CD4-positive, alpha-beta T cell treated with Interleukin-12 subunit alpha and Interleukin-12 subunit beta, for 1 hour (primary cell): ENCODE measurements at places on chromosomes 13 and 19.

DNA sequence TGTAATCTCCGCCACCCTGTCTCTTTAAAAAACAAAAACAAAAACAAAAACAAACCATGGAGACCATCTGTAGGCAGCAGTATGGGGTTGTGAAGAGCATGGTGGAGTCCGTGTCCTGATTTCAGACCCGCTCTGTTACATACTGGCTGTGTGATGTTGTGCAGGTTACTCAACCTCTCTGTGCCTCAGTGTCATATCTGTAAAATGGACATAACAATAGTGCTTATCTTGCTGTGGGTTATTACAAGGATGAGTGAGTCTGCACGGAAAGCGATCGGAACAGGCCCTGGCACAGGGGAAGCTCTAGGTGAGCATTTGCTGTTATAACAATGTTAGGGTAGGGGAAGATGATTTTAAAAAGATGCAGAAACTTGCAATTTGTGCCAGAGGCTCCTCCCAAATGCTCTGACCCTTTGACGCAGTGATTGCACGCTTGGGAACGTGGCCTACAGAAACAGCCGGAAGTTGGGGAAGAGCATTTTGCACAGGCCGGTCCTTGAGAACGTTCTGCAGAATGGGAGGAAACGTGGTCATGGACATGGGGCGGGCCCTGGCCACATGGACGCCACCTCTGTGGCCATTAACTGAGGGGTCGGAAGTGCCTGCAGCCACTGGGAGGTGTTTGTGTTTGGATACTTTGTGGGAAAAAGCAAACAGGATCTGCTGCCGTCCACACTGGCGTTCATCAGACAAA is 15.7 kb upstream of the SELENOW start:
- DNase-seq: no peak

- no peak for DNase-seq
Measured at GRCh38 chr13:83794583-83794982, 87.7 kb downstream of the SLITRK1 start.

- no peak for DNase-seq
Measured at GRCh38 chr13:23617551-23618024, 47.4 kb downstream of the TNFRSF19 start.

DNA sequence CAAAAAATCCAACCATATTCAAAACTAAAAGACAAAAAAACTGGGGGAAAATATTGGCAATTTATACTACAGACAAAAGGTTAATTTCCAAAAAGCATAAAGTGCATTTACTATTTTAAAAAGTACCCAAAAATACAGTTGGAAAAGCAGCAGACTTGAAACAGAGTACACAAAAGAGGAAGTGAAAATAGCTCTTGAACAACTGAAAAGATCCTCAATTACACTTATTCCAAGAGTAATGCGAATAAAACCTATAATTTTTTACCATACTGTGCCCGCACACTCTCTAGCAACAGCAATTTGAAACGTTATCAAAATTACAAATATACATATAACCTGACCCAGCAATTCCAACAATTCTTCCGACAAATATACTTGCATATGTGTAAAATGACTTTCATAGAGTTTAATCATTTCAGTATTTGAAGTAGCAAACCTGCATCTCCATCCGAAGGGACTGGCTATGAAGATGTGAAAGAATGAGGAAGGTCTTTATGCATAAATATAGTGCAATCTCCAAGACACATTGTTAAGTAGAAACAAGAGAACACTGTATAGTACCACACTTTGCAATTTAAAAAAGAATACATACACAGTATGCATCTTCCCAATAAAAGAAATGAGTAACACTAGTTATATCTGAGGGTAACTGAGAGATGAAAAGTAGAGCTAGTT is 25.4 kb downstream of the ALG5 start:
- DNase-seq: no peak

DNA sequence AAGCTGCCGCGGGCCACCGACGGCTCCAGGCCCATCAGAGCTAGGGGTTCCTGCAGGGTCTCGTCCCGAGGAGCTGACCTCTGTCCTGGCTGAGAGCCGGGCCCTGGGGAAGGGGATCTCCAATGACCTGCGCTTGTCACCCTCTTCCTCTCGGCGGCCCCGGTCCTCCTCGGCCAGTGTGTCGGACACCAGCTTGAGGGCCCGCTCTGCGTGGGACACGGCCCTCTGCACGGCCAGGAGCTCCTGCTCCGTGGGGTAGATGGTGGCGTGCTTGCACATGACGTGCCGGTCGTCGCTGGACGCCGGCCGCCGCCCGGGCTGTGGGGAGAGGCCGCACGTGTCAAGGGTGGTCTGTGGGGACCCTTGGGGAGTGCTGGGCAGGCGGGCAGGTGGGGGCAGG is 32.7 kb upstream of the MATK start:
- DNase-seq: no peak

- DNase-seq: peak; percentile 27
Measured at GRCh38 chr19:44694184-44694579, 4.8 kb upstream of the CEACAM16 start.

DNA sequence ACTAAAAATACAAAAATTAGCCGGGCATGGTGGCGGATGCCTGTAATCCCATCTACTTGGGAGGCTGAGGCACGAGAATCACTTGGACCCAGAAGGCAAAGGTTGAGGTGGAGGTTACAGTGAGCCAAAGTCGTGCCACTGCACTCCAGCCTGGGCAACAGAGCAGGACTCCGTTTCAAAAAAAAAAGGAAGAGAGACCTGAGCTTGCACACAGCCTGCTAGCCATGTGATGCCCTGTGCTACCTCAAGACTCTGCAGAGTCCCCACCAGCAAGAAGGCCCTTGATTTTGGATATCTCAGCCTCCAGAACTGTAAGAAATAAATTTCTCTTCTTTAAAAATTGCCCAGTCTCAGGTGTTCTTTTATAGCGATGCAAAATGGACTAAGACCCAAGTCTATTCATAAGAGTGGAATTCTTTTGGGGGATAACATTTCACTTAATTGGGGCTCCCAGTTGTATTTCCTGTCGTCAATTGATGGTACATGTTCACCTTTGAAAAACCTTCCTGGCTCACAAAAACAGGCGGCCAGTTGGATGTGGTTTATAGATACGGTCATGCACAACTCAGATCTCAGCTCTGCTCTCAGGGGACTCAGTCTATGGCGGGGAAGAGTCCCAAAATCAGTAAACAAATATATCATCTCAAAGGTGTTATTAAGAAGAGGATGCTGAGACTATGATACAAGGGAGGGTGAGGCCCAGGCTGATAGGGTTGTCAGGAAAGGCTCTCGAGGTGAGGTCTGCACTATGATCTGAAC is 2.4 kb upstream of the CHERP start:
- DNase-seq: no peak

GRCh38 chr19:15466851-15467733 is 2.7 kb upstream of the RASAL3 start:
- peak; percentile 75 for DNase-seq

DNA sequence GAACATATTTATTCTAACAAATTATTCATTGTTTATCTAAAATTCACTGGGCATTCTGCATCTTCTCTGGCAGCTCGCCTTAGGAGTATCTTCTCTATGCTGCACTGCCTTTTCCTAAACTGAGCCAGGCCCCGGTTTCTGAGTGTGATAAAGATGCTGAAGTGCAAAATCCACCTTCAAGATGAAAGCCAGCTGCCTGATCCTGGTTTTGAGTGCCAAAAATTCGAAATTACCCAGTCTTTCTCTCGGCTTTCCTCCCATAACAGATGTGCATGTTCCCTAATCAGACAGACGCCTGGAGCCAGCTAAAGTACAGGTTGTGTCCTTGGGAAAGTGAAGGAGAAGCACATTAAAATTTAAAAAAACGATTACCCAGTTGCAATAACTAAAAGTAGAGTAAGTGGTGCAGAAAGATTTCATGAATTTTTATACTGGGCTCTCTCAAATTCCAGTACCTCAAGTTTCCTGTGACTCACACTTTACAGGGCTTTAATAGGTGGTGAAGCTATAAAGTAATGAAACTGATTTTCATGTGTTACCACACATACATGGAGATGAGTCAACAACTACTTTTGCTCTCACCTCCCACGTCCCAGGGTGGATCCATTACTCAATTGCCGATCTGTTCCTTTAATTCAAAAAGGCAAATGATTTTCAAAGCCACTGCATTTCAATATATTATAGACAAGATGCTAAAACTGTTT is 65.0 kb upstream of the GTF2F2 start:
- no peak for DNase-seq

- DNase-seq: no peak
Measured at GRCh38 chr13:38543561-38543960, 143.3 kb upstream of the FREM2 start.

- DNase-seq: peak; percentile 68
Measured at GRCh38 chr19:18340190-18340989, at the start of gene PGPEP1. Gene PGPEP1, plus strand, starts transcription at chr19:18340598. Its CDS starts 84 bp downstream, at chr19:18340682.

- DNase-seq: no peak
Measured at GRCh38 chr19:47275791-47276461, 1.2 kb downstream of the INAFM1 start.

- DNase-seq: no peak
Measured at GRCh38 chr13:113742000-113742441, 17.0 kb upstream of the TMEM255B start.

DNA sequence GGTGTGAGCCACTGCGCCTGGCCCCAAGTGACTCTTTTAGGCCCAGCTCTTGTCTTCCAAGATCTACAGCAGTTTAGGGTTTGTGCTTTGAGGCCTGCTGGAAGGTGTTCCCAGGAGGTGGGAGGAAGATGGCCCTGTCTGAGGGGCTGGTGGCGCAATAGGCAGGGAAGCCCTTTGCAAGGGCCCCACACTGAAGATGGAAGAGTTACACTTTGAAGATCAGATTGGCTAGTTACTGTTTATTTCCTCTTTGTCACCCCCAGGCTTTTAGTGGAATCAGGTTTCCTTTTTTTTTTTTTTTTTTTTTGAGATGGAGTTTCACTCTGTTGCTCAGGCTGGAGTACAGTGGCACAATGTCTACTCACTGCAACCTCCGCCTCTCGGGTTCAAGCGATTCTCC is 1.9 kb upstream of the RABAC1 start:
- DNase-seq: no peak

DNA sequence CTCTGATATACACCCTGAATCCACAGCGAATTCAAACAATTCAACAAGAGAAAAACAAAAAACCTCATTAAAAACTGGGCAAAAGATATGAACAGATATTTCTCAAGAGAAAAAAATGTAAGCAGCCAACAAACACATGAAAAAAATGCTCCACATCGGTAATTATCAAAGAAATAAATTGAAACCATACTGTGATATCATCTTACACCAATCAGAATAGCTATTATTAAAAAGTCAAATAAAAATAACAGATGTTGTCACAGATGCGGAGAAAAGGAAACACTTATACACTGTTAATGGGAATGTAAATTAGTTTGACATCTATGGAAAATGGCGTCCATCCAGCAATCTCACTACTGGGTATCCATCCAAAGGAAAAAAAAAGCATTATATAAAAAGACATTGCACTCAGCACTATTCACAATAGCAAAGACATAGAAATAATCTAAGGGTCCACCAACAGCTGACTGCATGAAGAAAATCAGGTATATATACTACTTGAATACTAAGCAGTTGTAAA is 1495.0 kb upstream of the PCDH20 start:
- DNase-seq: no peak

DNA sequence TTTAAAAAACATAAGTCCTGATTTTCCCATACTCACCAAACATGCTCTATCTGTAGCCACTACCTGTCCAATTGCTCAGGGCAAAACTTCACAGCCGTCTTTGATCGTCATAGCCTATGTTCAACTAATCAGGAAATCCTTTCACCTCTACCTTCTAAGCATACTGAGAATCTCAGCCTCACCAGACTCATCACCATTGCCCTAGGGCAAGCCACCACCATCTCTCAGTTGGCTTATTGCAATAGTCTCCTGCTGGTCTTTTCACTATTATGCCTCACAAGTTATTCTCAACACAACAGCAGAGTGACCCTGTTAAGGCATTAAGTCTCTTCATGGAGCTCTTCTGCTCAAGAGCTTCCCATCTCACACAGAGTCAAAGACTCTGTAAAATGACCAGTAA is 260.4 kb upstream of the MAB21L1 start:
- DNase-seq: no peak

GRCh38 chr13:106373304-106373988 is 162.0 kb downstream of the EFNB2 start:
- no peak for DNase-seq

DNA sequence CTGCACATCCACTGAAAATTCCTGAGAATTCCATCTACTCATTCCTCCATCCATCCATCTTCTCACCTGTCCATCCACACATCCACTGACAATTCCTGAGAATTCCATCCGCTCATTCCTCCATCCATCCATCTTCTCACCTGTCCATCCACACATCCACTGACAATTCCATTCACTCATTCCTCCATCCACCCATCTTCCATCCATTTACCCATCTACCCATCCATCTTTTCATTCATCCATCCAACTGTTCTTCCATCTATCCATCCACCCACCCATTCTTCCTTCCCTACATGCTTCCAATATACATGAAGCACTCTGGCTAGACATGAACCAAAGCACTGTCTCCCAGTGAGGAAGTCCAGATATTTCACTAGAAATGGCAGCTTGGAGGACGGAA is 15.6 kb downstream of the TRPM4 start:
- no peak for DNase-seq

DNA sequence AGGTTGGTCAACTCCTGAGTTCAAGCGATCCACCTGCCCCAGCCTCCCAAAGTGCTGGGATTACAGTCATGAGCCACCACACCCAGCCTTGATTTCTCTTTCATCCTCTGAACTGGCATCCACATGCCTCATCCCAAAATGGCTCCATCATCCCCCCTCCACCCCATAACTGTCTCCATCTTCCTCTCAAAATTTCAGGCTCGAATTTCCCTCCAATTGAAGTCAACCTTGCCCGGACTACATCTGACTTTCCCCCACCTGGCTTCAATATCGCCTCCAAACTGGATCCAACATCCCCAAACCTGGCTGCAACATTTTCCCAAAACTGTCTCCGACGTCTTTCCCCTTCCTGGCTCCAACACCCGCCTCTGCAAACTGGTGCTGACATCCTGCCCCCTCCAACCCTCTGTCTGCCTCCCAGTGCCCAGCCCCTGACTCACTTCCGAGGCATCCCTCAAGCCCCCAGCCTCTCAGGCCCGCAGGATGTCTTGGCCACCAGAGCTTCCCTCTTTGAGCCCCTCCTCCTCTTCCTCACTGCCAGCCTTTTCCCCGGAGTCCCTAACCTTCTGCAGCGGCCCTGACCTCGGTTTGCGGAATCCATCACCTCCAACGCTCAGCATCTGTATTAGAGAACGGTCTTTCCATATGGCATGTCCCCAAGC is 943 bp downstream of the EXOC3L2 start:
- no peak for DNase-seq

GRCh38 chr13:106850973-106851650 is 283.2 kb upstream of the ARGLU1 start:
- DNase-seq: no peak

- no peak for DNase-seq
Measured at GRCh38 chr19:7823686-7824301, 6.2 kb upstream of the EVI5L start.

GRCh38 chr13:19993024-19993423 is 34.5 kb downstream of the ZMYM2 start:
- DNase-seq: no peak
